MCF 10A (cell line): ENCODE measurements at places on chromosomes 3 and 15. TPM values are rescaled to one million over a fixed set of nuclear protein-coding genes. Genes with fewer than 3 reads are reported as not detected.

KIF7 gene
- 2.7 and 3.1 TPM in 2 replicates for total RNA-seq

TICRR gene
- total RNA-seq, result 6.6 and 8.5 TPM in 2 replicates

WDR93 gene
- 0.33 and 0.47 TPM in 2 replicates for total RNA-seq

IQCF5 gene
- not detected in 2 replicates for total RNA-seq

ABTB1 gene
- total RNA-seq, result 9.7 and 10.0 TPM in 2 replicates

ABHD17C gene
- total RNA-seq, result 10.1 and 11.9 TPM in 2 replicates

RARRES1 gene
- total RNA-seq, result not detected in 2 replicates

SLTM gene
- 108 and 117 TPM in 2 replicates for total RNA-seq

CD96 gene
- 0.09 TPM in 1 of 2 replicates, not detected in the other for total RNA-seq

FMN1 gene
- total RNA-seq, result 1.2 and 1.6 TPM in 2 replicates

POPDC2 gene
- total RNA-seq, result 0.91 and 0.93 TPM in 2 replicates

NAALADL2 gene
- 3.6 and 4.2 TPM in 2 replicates for total RNA-seq

ARHGEF26 gene
- total RNA-seq, result 0.29 and 0.63 TPM in 2 replicates

CPNE9 gene
- total RNA-seq, result not detected in 2 replicates

LMAN1L gene
- 0.23 TPM in 1 of 2 replicates, not detected in the other for total RNA-seq

LRRC34 gene
- total RNA-seq, result not detected in 2 replicates
